ENCODE measurements at places on chromosomes 2 and 18.

GRCh38 chr2:165058476-165059265 is 103.3 kb upstream of the SLC38A11 start:
- DNase-seq: no peak

GRCh38 chr18:78720456-78721237 is 259.0 kb upstream of the SALL3 start:
- no peak for DNase-seq

DNA sequence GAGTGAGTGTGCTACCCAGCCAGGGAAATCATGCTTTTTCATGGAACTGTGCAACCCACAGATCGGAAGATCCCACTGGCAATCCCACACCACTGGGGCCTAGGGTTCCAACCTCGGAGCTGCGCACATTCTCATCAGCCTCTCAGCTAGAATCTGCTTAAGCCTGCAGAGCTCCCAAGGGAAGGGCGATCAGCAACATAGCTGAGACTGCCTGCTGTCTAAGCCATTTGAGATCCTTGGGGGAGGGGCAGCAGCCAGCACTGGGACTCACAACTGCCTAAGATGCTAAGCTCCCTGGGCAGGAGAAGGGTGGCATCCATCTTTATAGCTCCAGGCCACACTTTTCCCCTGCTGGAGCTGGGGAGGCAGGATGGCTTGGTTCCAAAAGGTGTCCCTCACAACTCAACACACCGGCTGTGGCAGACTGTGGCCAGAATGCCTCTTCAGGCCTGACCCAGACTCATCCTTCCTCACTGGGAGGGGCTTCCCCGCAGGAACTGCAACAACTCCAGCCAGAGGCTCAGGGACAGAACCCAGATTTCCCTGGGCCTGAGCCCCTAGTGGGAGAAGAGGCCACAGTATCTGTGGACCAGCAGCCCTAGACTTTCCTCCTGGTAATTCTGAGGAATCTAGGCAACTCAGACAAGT is 1133.3 kb upstream of the PIK3C3 start:
- no peak for DNase-seq

DNA sequence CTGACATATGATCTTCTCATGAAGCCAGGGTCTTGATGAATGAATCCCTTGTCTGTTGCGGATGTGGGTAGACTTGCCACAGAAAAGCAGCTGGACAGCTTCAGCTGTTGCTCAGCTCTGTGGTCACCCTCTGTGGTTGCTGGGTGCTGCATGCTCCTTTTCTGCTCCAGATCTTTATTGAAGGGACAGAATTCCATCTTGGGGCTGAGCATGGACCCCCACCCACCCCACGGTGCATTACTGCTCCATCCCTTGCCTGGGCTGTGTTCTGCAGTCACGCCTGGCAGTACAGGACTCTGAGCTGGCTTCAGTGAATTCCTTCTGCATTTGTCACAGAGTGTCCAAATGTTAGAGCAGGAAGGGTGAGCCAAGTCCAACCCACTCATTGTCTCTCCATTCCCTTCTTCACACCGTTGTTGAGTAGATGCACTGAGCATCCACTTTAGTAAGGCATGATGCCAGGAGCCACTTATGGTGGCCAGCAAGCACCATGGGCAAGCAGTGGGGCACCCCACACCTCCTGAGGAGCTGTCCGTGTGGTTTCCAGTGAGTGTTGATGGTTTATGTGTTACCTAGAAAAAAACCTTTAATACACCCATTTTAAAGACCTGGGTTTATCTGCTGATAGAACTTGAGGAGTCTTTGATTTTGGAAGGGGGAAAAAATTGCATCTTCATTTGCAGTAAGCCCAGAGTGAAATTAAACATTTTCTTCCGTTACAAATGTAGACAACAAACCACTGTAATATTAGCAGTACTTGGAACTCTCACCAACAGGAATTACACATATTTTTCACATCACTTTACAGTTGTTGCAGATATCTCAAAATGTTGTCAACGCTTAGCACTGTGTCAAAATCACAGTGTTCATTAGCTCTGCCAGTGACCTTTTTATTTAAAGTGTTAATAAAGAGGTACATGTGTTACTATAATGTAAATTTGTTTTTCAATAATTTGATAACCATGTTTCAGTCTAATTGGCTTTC is 14.7 kb upstream of the ITGB6 start:
- DNase-seq: no peak

GRCh38 chr2:43239981-43240765 is 13.8 kb upstream of the ZFP36L2 start:
- no peak for DNase-seq

- DNase-seq: no peak
These were observed 68.1 kb upstream of the HAAO start for GRCh38 chr2:42860319-42861094.

DNA sequence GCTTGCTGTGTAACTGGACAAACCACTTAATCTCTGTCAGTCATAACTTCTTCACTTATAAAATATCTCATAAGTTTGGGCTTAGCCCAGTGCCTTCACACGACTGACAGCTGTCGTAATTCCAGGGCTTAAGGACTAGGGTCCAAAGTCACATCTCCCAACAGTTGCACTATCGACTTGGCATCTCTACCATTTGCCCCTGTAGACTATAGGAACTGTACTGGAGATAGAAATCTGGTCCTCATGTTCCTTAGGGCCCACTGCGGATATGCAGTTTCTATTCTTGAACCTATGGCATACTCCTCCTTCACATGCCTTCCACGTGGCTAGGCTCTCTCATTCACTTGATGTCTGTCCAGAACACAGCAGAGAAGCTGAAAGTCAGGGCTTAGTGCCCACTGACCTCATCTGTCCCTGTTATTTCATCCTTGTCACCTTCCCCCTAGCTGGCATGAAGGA is 2.7 kb downstream of the ABHD1 start:
- no peak for DNase-seq

DNA sequence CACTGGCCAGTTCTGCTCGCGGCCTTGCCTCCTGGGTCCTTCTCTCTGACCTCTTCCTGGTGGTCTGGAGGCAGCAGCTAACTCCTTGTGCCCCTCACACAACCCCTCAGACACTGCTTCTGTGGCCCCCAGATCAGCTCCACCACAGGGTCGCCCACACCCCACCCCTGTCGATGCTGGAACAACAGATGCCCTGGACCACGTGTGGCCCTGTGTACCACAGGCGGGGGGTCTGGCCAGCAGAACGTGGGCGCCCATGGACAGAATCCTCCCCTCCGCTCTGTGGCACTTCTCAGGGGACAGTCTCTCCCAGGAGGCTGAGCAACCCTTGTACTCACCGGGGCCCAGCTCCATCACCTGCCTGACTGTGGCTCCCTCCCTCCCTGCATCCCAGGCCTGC is 245.6 kb downstream of the NDUFA10 start:
- no peak for DNase-seq

- no peak for DNase-seq
These were observed 1.3 kb downstream of the PTMA start for GRCh38 chr2:231709636-231709980.

DNA sequence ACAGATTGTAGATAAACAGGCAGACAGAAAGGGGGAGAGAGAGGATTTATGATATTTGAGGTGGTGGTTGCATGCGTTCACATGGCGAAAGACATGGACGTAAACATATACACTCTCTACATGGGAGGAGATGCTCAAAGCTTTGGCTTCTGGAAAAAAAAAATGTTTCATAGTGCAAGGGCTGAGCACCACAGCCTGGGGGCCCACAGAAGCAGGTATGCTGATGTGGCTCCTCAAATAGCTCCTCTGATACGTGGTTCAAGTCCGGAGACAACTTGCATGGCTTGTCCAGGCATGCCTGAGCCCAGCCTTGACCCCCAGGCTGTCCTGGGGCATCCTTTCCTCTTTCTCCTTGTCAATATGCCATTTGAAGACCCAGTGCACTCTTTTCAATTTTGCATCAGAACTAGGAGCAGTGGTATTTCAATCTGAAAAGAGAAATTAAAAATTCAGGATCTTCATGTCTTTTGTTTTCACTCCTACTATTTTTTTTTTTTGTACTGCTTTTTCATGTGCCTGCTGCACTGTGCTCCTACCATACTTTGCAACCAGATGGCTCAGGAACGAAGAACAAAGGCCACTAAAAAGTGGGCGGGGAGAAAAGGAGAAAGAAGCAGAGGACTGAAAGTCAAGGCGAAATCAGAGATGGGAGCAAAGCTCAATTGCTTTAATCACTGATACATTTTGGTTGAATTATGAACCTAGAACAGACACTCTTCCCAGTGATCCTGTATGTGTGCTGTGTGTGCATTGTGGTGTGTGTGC is 495.7 kb upstream of the TCF4 start:
- DNase-seq: no peak

GRCh38 chr2:217857624-217858506 is 144.9 kb downstream of the TNS1 start:
- no peak for DNase-seq

DNA sequence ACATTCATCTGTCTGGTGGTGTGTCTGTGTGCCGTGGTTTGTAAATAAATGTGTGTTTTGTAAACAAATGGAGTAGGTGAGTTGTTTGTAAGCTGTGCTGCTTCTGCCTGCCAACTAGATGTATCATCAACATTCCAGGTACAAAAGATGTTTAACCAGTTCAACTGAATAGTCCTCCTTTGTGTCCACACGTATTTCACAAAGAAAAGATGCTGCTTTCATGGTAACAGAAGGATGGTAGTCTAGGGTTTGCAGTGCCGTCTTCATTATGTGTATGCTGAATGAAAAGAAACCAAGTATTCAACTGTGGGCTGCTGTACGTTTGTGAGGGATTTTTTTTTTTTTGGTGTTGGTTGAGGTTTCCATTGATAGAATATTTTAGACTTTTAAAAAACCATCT is 72.1 kb downstream of the CAMKMT start:
- no peak for DNase-seq

DNA sequence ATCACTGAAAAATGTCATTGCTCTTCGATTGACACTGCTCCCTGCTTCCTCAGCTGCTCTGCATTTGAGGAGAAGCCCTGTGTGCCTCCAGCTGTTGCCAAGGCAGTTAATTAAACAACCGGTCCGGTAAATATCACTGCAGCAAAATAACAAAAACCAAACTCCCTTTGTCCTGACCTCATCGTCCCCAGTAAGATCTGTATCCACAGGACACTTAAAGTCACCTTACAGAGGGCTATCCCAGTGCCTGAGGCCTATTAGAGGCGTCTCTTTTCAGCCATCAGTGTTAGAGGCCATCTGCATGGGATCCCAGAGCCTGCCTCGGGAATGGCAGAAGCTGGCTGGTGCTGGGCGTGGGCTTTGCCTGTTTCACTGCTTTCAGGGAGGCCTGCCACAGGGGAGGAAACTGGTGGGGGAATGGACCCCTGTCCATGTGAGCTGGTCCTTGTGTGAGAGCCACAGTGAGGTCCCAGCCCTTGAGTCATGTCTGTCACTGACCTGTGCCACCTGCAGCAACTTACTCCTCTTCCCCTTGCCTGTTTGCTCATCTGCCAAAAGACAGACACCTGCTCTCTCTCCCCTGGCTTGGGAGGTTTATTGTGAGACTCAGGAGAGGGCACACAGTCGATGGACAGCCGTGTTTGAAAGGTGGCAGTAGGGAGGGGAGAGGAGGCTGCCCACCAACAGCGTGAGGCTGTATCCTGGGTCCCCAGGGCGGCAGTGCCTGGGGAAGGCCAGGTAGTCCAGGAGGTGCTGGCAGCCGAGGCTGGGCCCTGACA is 117.7 kb upstream of the MCFD2 start:
- no peak for DNase-seq

GRCh38 chr2:3488855-3489763 is 30.2 kb downstream of the ADI1 start:
- no peak for DNase-seq

DNA sequence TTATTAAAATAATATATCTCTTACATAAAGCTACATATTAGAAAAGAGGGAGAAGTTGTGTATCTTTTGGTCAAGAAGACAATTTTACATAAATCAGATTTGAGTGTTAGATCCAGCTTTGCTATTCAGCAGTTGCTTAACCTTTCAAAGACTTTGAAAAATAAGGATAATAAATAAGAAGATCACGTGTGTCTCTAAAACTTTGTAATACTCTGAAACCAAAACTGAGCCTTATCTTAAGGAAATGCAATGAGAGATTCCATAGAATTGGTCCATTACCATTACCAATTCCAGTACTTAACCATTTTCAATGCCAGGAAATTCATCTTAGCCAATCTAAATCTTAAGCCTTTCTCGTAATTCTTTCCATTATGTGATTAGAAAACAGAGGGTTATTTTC is 89.2 kb upstream of the COL5A2 start:
- no peak for DNase-seq
